GM23338 (cell line): ENCODE measurements at places on chromosomes 16 and 17. TPM values are rescaled to one million over a fixed set of nuclear protein-coding genes. Genes with fewer than 3 reads are reported as not detected.

Gene STX1B
- 7.2 and 9.5 TPM in 2 replicates for total RNA-seq

DNA sequence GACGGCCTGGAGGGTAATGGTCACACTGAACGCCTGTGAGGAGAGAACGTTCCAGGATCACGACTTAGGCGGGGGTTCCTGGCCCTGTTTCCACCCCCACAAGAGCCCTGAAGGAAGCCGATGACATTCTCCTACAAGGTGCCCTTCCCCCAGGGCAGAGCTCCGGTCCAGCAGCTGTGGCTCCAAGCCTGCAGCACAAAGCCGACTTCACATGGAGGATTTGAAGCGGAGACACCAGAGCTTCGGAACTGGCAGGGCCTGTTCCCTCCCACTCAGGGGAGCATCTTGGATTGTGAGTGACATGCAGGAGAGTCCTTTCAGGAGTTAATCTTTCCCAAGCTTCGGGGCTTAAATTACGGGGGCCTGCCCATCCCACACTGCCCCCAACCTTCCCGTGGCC lies 5.0 kb downstream of the FADS6 start:
- H3K27me3 ChIP-seq: peaks cover 25% of the 10 kb centered on the region
- DNase-seq: no peak
- no peaks in the 10 kb centered on the region for H3K36me3 ChIP-seq

DNA sequence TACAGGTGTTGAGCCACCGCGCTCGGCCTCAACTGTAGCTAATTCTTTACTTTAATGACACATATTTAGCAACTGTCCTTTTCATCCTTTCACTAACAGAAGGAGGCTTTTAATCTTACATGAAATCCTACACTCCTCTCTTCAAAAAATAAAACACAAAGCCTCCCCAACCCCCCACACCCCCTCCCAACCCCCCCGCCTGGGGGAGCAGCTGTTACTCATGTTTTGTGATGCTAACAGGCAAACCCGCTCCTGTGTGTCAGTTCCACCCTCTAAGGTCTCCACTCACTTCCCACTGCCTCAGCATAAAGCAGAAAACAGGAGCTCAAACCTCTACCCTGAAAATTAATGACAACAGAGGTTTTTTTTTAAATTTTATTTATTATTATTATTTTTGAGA lies 55.4 kb upstream of the SLC25A19 start:
- H3K4me1 ChIP-seq: peaks cover 67% of the 10 kb centered on the region
- H3K27ac ChIP-seq: peak overlapping the region; percentile 99
- no peaks in the 10 kb centered on the region for H3K27me3 ChIP-seq
- peak; percentile 33 for DNase-seq
- H3K4me3 ChIP-seq: peak overlapping the region; percentile 58

GRCh38 chr16:9522614-9523013 lies 431.2 kb downstream of the HAPSTR1 start:
- H3K36me3 ChIP-seq: no peaks in the 10 kb centered on the region
- H3K4me3 ChIP-seq: no peak overlapping the region
- no peaks in the 10 kb centered on the region for H3K27me3 ChIP-seq
- H3K4me1 ChIP-seq: peaks cover 11% of the 10 kb centered on the region

GRCh38 chr17:56739776-56740175 lies 93.9 kb downstream of the C17orf67 start:
- H3K4me3 ChIP-seq: no peak overlapping the region
- no peak overlapping the region for H3K27ac ChIP-seq
- H3K4me1 ChIP-seq: peaks cover 10% of the 10 kb centered on the region; the same call in 1 of the 2 replicates
- no peak for DNase-seq
- H3K36me3 ChIP-seq: no peaks in the 10 kb centered on the region

DNA sequence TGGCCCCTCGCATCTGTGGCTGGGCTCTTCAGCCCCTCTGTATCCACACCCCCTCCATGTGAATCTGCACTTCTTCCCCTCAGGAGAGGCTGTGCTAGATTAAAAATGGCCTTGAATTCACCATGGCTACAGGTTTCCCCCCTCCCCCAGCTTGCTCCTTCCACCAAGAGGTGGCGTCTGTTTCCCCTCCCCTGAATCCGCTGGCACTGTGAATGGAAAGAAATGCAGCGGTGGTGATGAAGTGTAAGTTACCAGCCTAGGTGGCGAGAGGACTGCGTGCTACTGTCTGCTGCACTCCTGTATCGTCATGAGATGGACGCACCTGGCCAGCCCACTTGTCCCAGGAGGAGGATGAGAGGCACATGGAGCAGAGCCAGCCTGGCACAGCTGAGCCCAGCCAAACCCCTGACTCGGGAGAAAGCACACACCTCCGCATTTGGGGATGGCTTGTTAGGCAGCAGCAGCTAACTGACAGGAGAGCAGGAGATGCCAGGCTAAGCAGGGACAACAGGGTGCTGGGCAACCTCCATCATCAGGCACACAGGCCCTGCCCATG lies 26.2 kb downstream of the TNFRSF13B start:
- H3K4me1 ChIP-seq: no peaks in the 10 kb centered on the region; the same call in 1 of the 2 replicates
- no peaks in the 10 kb centered on the region for H3K36me3 ChIP-seq
- H3K27me3 ChIP-seq: no peaks in the 10 kb centered on the region

- peak within 1 kb of the TSS; percentile 51 for H3K4me3 ChIP-seq
- H3K36me3 ChIP-seq: no peaks in the 10 kb centered on the region
- no peaks in the 10 kb centered on the region for H3K27me3 ChIP-seq
- peak; percentile 78 for DNase-seq
Measured at GRCh38 chr16:630815-631405, at the start of gene WFIKKN1. Gene WFIKKN1, plus strand, starts transcription at chr16:630985. Its CDS starts 269 bp downstream, at chr16:631254.

DNA sequence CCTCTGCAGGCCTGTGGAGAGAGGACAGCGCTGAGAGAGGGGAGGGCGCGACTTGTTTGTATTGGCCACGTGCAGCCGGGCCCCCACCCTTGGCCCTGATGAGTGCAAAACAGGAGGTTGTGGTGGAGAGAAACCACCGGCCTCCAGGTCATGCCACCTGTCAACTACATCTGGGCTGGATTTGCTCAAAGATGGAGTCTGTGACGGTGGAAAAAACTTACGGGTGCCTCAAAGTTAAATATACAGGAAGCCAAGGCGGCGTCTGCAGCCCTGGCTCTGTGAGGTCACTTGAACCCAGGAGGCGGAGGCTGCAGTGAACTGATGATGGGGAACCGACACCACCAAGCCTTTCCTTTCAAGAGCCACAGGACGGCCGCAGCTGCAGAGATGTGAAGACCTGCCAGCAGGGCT lies 15.7 kb downstream of the C16orf74 start:
- H3K4me1 ChIP-seq: no peaks in the 10 kb centered on the region
- no peaks in the 10 kb centered on the region for H3K36me3 ChIP-seq
- H3K4me3 ChIP-seq: no peak overlapping the region
- no peak overlapping the region for H3K27ac ChIP-seq
- no peak for DNase-seq

DNA sequence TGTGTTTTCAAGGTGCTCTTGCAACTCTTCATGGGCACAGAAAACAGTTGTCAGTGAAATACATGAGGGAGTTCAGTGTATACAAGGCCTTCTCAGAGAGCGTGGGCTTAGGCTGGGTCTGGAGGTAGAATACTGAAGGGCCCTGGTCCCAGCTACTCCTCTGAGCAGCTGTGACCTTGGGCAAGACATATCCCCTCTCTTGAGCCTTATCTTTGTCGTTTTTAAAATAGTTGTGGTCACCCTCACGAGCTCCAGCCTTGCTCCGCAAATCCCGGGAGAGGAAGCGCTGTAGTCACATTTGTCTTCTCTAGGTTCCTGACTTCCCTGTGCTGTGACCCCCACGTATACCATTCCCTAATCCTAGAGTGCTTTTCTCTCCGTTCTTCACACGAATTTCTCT lies 3.6 kb downstream of the ZNRF1 start:
- no peak overlapping the region for H3K4me3 ChIP-seq
- H3K27ac ChIP-seq: 0 out of 2 replicates have a peak overlapping the region, but pooled peaks have one; percentile 55
- DNase-seq: no peak
- no peaks in the 10 kb centered on the region; the same call in 1 of the 2 replicates for H3K36me3 ChIP-seq

GRCh38 chr16:89317729-89318429 lies 100.4 kb downstream of the ZNF778 start:
- DNase-seq: no peak
- peaks cover 45% of the 10 kb centered on the region for H3K4me1 ChIP-seq
- H3K27ac ChIP-seq: no peak overlapping the region
- no peak overlapping the region for H3K4me3 ChIP-seq

GRCh38 chr16:24851700-24852099 lies 5.9 kb downstream of the SLC5A11 start:
- H3K4me3 ChIP-seq: no peak overlapping the region
- H3K36me3 ChIP-seq: no peaks in the 10 kb centered on the region
- no peak overlapping the region for H3K27ac ChIP-seq
- H3K4me1 ChIP-seq: no peaks in the 10 kb centered on the region

DNA sequence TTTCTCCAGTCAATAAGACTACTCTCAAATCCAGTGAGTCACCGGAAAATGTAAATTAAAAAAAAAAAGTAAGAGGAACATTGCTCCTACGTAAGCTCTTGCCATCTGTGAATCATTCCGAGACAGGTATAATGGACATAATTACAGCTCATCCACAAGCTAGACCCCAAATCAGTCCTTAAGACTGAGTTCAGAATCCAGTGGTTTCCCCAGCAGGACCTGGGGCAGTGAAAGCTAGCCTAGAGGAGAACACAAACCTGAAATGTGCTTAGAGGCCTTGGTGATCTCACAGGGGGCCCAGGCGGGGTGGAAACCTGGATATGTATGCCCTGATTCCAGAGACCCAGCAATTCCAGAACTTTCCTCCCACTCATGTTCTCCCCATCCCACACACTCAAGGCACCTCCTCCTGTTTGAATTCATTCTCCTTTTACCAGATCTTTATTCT lies 132.0 kb downstream of the COPRS start:
- H3K27me3 ChIP-seq: no peaks in the 10 kb centered on the region
- H3K27ac ChIP-seq: no peak overlapping the region
- H3K4me1 ChIP-seq: no peaks in the 10 kb centered on the region
- no peak overlapping the region for H3K4me3 ChIP-seq

DNA sequence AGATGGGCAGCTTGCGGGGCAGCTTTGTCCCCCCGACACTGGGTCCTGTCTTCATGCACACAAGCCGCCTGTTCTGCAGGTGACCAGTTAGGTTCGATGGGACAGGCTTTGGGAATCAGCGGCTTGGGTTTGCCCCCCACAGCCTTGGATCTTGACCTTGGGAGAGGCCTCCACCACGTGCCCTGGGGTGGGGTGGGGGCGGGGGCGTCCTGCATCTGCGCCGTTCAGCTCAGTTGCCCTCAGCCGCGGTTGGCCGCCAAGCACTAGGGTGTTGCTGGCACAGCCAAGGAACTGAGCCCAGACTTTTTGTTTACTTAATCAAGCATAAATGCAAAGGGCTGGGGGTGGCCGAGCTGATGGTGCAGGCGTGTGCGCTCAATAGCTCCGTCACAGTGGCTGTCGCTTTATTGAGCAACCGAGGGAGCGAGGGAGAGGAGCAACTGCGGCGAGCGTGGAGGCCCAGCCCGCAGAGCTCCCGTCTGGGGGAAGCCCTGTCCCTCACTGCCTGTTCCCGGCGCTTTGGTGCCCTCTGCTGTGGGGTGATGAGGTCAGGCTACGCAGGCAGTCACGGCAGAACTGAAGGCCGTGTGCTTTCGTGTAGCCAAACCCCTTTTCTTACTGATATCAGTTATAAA lies 33.9 kb downstream of the JPH3 start:
- H3K27ac ChIP-seq: no peak overlapping the region
- no peaks in the 10 kb centered on the region for H3K36me3 ChIP-seq
- H3K27me3 ChIP-seq: no peaks in the 10 kb centered on the region
- DNase-seq: peak; percentile 92

DNA sequence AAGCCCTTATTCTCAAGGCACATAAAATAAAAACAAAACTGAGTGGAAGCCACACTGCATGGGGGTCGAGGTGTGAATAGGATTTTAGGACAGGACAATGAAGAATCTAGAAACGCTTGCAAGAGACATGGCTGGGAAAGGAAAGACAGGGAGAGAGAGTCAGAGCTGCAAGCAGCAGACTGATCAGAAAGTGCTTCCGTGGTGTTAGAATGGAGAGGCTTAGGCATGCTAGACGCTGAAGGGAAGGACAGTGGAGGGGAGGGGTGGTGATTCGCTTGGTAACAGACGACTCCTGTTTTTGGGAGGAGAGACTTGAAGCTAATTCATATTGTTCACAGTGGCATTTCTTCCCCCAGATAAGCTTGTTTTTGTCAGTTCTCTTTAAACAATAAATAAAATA lies 173.5 kb downstream of the AIPL1 start:
- H3K27me3 ChIP-seq: no peaks in the 10 kb centered on the region
- H3K4me1 ChIP-seq: peaks cover 28% of the 10 kb centered on the region
- H3K27ac ChIP-seq: no peak overlapping the region
- H3K36me3 ChIP-seq: no peaks in the 10 kb centered on the region
- no peak overlapping the region for H3K4me3 ChIP-seq

GRCh38 chr16:67208154-67208896 lies 9.4 kb downstream of the ELMO3 start:
- H3K4me1 ChIP-seq: no peaks in the 10 kb centered on the region
- H3K36me3 ChIP-seq: no peaks in the 10 kb centered on the region
- no peak overlapping the region for H3K4me3 ChIP-seq

GRCh38 chr16:16059895-16060590 lies 110.6 kb downstream of the ABCC1 start:
- H3K4me3 ChIP-seq: no peak overlapping the region
- H3K27me3 ChIP-seq: no peaks in the 10 kb centered on the region
- no peaks in the 10 kb centered on the region for H3K4me1 ChIP-seq

DNA sequence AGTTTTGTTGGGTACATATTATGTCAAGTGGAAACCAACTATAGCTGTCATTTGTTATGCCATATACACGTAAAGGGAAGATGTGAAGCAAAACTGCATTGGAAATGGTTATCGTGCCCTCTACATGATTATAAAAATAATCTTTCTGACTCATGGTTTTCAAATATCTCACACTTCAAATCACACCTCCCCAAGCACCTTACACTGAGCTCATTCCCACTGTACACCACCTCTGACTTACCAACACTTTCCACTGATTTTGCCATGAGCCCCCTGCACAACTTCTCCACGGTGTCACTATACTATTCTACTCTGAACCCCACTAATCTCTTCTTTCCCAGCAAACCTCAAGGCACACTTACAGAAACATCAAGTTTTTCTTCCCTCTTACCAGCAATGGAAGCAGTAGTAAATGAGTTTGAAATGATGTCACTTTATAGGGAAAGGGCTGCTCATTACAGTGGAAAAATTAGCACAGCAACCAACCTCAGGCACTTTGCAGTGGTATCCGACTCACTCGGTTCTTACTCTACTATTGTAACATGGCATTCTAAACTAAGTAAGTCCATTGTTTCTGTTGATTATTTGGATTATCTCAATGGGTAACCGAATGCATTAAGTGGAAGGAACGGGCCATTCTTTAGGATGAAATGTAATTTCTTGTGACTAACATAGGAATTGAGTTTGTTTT lies 18.7 kb downstream of the ZNF821 start:
- DNase-seq: no peak
- no peak overlapping the region for H3K4me3 ChIP-seq
- no peaks in the 10 kb centered on the region for H3K27me3 ChIP-seq
- H3K4me1 ChIP-seq: no peaks in the 10 kb centered on the region
- no peaks in the 10 kb centered on the region; the same call in 1 of the 2 replicates for H3K36me3 ChIP-seq

- H3K27ac ChIP-seq: no peak overlapping the region
- H3K36me3 ChIP-seq: no peaks in the 10 kb centered on the region
- no peak overlapping the region for H3K4me3 ChIP-seq
- H3K4me1 ChIP-seq: peaks cover 10% of the 10 kb centered on the region; the same call in 1 of the 2 replicates
- no peaks in the 10 kb centered on the region for H3K27me3 ChIP-seq
Measured at GRCh38 chr17:55202896-55203295, 61.9 kb upstream of the HLF start.

DNA sequence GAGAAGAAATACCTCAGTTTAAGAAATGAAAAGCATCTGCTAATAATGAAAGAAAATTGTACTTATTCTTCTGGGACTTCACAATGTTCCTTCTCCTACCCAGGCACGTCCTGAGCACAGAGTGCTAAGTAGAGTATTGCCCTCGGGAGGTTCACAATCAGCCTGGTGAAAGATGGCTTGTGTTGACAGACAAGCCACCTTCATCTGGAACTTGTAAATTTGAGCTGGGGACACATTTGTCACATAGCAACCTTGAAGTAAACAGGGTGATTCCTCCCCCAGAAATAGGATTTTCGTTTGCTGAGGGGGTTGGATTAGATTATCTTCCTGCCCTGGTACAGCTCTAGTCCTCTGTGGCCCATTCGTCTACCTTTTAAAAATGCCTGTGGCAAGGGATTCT lies 34.4 kb upstream of the MYH2 start:
- no peaks in the 10 kb centered on the region for H3K36me3 ChIP-seq
- H3K27ac ChIP-seq: no peak overlapping the region
- H3K27me3 ChIP-seq: no peaks in the 10 kb centered on the region
